ENCODE measurements at places on chromosomes 7 and 10.

DNA sequence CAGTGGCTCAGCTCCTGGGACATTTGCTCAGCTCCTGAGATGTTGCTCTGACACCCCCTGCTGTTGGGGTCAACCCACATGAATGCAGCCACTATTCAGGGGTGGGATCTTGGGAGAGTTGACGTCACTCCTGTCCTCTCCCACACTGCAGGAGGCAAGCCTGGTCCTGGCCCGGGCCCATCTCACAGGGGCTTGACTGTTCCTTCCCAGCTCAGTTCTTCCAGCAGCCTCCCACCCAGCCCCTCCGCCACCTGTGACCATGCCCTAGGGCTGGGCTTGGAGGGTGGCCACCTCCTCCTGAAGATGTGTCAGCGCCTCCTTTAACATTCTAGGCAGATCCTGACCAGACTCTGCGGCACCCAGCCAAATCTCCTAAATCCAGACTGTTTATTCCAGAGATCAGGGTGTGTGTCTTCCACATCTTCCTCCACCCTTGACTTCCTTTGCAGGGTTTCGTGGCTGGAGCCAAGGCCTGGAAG, 19.1 kb upstream of the OPALIN start:
- no peak for DNase-seq

- DNase-seq: peak; percentile 79
Observed at GRCh38 chr10:5595994-5596471, 70.4 kb downstream of the ASB13 start.

GRCh38 chr7:66198956-66199355, 6.2 kb upstream of the TPST1 start:
- DNase-seq: no peak

DNA sequence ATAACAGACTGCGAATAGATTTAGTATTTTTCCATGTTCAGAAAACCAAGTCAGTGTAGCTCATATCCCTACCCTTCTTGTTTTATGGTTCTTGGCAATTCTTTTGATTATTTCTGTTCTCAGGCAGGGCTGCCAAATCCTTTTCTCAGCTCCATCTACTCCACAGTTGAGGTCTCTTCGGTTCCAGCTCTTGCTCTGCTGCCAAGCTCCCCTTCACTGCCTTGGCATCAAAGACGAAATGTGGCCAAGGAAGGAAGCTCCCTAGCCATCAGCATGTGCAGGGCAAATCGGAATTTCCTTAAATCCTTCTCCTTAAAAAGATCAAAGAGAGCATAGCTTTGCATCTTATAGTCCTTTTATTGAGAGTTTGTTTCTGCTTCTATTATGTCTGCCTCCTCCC, 116.4 kb upstream of the NOBOX start:
- DNase-seq: no peak

GRCh38 chr7:2182461-2182860, 50.3 kb downstream of the MAD1L1 start:
- no peak for DNase-seq

- no peak for DNase-seq
Observed at GRCh38 chr7:20144801-20145200, 72.4 kb downstream of the MACC1 start.

DNA sequence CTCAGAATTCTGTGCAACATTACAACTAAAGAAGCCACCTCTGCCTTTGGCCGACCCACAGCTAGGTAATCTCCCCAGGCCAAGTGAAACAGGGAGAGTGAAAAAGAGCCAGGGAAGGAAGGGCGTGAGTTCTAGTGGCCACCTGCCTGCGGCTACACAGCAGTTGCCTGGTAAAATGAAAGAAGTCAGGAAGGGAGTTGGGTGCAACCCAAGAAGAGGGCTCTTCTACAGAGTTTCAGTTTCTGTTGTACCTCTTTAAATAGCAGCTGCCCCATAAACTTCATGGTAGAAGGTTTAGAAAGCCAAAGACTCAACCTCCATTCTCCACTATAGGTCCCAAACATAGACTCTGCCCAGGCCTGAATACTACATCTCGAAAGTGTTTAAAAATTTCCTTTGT, 76.2 kb upstream of the TMEM168 start:
- no peak for DNase-seq

- no peak for DNase-seq
Observed at GRCh38 chr7:17746020-17746530, 194.2 kb downstream of the SNX13 start.

- DNase-seq: no peak
Observed at GRCh38 chr7:96686305-96686704, 23.3 kb downstream of the SEM1 start.

DNA sequence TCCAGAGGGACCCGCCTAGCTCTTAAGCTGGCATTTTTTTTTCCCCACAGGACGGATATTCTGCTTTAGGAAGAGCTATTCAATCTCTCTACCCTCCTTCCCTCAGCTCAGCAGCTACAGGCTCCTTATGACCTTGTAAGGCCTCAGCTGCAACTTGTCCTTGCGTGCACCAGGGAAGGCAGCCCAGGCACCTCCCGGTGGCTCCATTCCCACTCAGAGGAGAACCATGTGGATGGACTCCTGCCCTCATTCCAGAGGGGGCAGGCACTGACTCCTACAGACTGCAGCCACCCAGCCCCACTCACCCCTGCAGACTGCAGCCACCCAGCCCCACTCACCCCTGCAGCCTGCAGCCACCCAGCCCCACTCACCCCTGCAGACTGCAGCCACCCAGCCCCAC, 73.7 kb downstream of the ITIH5 start:
- DNase-seq: no peak

DNA sequence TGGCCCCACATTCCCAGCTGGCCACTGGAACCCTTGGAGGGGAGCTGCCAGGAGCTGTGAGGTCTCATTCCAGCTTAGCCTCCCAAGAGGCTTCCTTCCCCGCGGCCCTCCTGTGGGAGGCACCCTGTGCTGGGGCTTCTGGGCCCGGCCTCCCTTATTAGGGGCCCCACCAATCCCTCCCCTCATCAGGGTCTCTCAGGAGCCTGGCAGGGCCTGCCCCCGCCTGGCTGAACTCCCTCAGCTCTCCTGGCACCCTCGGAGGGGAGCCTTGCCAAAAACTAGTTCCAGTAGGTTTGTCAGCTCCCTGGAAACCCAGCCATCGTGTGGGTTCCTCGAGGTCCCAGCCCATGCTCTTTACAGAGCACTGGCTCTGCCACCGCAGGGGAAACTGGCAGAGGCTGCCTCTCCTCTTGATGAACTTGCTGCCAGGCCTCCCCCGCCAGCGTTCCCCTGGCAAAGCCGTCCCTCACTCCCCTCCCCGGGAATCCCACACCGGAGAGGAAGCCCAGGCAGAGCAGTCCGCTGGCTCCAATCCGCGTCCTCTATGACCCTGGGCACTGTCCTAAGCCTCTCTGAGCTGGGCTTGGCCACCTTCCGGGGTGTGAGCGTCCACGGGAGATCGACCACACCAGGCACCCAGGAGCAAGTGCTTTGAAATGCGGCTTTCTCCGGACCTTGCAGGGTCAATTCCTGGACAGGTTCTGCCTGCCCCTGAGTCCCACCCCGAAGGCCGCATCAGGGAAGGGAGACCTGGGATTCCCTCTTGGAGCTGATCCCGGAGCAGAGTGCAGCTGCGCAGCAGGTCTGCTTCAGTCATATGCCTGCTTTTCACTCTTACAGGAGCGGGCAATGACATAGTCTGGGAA, 139.8 kb downstream of the ARHGAP22 start:
- no peak for DNase-seq

DNA sequence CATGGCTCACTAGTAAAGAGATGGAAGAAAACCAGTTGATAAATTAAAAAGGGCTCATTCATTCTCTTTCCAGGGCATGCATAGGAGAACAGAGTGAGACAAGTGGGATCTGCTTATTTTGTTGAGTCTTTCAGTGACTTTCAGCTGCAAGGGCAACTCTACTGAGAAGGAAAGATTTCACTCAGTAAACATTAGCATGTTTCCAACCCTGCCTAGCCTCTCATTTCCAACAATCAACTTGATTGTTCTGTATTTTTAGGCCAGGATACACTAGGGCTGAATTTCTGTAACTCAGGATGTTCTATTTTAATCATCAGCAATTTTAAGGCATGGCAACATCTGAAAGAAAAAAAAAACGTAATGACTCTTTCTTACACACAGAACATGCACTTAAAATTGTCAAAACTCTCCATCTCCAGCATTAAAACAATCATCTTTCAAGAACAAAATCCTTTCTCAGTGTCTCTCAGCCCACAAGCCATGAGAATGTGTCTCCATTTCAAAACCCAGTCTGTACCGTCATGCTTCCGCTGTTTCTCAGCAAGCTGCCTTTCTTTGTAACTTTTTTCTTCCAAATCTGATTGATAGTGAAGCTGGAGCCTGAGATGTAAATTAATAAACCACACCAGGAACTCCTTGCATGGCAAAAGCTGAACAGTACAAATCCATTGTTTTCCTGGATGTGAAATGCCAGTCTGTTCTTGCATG, 147.2 kb upstream of the KLF14 start:
- DNase-seq: no peak

DNA sequence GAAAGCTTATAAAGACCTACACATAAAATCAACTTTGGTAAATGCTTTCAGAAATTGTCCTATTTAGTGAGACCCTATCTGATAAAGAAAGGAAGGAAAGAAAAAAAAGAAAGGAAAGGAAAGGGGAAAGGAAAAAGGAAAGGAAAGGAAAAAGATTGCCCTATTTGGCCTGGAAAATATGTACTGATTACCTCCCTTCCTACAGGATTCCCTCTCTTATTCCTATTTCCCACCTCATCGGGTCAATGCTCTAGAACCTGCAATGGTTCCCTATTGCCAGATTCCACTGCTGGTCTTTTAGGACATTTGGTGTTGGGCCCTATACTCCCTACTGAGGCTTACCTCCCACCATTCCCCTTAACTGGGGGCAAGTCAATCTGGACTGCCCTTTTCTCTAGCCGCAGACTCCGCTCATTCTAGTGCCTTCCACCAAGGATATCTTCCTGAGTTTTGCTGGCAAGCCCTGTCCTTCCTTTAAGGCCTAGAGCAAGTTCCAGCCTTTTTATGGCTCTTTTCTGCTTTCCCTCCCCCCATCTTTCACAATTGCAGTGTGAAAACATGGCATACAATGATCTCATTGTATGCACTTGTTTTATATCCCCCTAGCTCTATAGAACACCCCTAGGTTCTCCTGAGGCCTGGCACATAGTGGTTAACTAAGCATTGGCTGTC, 4.4 kb downstream of the DDIT4 start:
- no peak for DNase-seq
